Stimulated activated CD8-positive, alpha-beta memory T cell treated with anti-CD3 and anti-CD28 coated beads, Interleukin-12 subunit alpha, Interleukin-12 subunit beta, amount 100 ng/mL, for 4 hours (primary cell): ENCODE measurements at places on chromosomes 1 and 21.
A peak's percentile ranks its signal among the peaks of the same experiment; 100 is the strongest.

GRCh38 chr1:59238333-59238934 is 58.5 kb upstream of the FGGY start:
- no peak for DNase-seq

DNA sequence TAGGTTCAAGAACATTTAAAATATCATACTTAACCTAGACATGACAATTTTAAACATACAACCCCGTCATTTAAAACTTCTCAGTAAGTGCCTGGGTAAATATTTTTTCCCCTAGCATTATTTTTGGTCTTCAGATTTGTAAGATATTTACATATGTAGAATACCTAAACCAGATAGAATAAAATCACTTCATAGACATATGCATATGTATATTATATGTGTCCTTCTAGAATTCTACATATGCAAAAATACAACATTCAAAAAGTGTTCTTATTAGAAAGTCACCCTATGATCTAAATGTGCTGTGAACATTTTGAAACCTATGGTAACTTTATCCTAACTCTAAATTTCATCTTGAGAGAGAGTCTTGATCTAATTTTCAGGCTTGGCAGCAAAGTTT is 1467.0 kb upstream of the B3GALT2 start:
- no peak for DNase-seq

DNA sequence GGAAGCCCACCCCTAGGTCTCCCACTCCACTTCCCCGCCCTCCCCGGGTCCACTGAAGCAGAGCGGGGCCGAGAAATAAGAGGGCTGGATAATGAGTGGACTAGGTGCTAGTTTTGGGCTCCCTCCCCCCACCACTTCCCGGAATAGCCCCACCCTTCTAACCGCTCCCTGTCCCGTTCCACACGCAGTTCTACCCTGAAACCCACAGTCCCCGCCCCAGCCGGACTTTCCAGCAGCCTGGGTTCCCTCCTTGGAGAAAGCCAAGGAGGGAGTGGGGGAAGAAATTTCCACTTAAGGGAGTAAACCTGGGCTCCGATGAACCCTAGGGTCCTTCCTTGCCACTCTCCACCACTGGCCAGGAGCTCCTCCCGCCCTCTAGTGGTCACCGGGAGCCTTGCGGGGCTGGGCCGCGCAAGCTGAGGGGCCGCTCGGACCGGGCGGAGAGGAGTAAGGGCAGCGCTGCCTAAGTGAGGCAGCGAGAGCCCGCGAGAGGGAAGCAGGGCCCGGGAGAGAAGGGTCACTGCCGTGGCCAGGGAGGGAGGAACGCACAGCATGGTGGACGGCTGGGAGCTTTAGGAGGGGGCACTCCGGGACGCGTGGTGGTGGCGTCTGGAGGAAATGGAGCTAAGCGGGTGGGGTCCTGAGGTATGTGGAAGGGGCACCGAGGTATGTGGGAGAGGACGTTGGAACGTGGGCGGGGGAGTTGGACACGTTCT is 14.3 kb downstream of the THBS3 start:
- peak; percentile 57 for DNase-seq

DNA sequence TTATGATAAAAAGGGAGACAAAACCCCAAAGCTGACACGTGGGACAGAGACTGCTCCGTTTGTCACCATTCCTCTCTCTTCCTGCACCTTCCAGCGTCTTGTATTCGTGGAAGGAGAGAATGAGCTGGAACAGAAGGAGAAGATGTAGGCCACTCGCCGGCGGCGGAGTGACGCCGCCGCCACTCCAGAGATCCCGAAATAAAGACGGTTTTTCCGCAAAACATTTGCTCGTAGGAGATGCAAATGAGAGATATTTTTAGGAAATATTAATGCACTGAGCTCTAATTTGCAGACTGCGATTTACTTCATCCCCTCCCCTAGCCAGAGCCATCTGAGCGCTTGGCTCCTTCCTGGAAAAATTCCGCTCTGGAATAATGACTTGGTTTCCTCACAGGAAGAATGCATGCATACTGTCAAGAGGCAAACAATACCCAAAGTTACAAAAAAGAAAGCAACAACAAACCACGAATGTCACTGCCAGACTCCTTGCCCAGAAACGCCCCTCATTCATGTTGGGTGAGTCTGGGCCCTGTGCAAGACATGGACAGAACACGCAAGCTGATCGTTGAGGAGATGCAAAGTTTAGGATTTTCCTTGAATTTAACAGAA is 18.0 kb upstream of the ADARB1 start:
- DNase-seq: no peak
